CD8-positive, alpha-beta memory T cell (primary cell): ENCODE measurements at places on chromosomes 3 and 15.
A peak's percentile ranks its signal among the peaks of the same experiment; 100 is the strongest.

GRCh38 chr3:195208183-195208582 lies 62.8 kb downstream of the XXYLT1 start:
- no peak for DNase-seq

DNA sequence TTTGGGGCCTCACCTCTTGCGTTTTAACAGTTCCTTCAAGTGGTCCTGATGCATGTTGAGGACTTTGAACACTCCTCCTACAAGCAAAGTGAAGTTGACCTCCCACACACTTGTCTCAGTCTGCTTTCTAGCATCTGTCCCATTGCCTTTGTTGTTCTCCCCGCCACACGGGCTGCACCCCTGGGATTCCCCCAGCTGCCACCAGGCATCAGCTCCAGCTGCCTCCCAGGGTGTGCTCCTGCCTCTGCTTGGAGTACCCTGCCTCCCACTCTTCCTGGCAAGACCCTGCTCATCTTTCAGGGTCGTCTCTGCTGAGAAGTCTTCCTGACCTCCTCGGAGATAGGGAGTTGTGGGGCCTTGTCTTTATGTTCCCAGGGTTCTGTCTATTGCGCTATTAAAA lies 52.2 kb downstream of the IGF1R start:
- no peak for DNase-seq

DNA sequence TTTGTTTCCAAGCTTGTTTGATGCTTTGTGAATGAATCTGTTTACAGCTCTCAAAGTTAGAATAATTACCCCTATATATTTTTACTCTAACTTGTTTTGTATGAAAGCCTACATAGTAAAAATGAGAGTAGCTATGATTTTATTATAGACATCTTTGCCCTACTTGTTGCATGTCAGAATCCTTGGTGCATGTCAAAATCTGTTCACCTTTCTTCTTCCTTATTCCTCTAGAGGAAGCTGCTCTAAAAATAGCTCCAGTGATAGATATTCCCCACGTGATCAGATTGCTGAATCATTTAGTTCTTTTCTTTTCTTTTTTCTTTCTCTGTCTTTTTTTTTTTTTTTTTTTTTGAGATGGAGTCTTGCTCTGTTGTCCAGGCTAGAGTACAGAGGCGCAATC lies 39.8 kb downstream of the LRRC49 start:
- no peak for DNase-seq

- DNase-seq: no peak
Observed at GRCh38 chr3:56858331-56858730, 56.6 kb upstream of the ARHGEF3 start.

- no peak for DNase-seq
Observed at GRCh38 chr15:50945725-50946124, 37.2 kb downstream of the AP4E1 start.

DNA sequence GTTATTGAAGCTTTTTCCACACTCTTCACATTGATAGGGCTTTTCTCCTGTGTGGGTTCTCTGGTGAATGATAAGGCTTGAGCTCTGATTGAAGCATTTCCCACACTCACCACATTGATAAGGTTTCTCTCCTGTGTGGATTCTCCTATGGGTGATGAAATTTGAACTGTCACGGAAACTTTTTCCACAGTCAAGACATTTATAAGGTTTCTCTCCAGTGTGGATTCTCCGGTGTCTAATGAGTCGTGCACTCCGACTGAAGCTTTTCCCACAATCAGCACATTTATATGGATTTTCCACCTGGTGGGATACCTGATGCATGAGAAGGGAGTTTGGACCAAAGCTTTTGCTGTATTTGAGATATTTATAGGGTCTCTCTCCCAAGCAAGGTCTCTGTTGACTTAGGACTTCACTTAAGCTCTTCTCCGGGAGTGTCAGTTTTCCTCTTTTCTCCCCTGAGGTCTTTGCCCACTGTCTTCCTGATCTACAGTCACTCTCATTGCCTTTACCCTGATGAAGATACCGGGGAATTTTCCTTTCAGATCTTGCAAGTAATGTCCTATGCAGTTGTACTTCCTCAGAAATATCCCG lies 9.4 kb downstream of the ZSCAN29 start:
- DNase-seq: no peak

DNA sequence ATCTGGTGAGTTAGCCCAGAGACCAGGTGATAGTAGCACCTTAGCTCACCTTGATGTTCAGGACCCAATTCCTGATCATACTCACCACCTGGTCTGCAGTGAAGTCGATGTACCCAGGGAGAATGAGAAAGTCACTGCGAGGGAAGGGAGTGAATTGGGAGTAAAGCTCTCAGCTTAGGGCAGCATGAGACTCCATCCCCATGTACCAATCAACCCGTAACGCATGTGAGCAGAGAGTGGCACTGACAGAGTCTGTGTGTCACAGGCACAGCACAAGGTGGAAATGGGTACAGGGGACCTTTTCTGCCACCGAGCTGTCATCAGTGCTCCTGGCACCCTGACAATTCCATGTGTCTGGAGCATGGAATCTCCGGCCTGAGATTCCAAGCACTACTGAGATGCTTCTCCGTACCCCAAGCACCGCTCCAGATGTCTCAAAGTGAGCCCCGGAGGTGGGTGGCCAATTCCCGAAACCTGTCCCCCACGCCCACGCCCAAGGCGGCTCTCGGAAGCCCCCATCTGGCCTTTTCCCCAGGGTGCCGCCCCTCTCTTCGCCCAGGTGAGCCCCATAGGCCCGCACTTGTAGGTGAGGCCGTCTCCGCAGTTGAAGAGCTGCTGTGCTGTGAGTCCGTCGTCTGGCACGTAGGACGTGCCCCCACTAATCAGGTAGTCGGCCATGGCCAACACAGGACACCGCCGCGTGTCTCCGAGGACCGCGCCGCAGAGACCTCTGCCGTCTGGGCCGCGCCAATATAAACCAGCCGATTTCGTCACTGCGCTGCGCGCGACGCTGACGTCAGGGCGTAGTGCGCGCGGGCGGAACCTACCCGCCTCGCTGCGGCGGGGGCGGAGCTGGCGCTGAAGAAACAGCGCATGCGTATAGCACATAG lies at the start of gene IMPDH2:
TSS of gene IMPDH2 (minus strand) at position 726 of the 890 bp plus-strand sequence. CDS start at position 678, 48 bp downstream.
- peak; percentile 88 for DNase-seq

GRCh38 chr15:31130576-31131237 lies 29.2 kb upstream of the TRPM1 start:
- no peak for DNase-seq

GRCh38 chr3:115845986-115846385 lies 222.7 kb downstream of the GAP43 start:
- DNase-seq: no peak

DNA sequence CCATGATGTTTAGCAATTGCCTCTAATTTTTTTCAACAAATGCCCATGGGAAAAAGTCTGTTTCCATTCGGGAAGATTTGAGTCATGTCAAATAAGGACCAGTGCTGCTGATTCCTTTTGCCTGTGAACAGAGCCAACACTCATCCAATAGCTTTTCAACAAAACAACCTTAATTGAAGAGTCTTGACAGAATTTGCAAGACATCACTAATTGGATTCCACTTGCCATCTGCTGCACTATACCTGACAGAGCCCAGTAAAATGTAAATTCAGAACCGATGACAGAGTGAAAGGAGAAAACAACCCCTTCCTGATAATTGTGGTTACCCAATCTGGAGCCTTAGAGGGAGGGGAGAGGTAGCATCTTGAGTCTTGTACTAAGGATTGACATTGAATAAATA lies 426.7 kb downstream of the AGBL1 start:
- no peak for DNase-seq

DNA sequence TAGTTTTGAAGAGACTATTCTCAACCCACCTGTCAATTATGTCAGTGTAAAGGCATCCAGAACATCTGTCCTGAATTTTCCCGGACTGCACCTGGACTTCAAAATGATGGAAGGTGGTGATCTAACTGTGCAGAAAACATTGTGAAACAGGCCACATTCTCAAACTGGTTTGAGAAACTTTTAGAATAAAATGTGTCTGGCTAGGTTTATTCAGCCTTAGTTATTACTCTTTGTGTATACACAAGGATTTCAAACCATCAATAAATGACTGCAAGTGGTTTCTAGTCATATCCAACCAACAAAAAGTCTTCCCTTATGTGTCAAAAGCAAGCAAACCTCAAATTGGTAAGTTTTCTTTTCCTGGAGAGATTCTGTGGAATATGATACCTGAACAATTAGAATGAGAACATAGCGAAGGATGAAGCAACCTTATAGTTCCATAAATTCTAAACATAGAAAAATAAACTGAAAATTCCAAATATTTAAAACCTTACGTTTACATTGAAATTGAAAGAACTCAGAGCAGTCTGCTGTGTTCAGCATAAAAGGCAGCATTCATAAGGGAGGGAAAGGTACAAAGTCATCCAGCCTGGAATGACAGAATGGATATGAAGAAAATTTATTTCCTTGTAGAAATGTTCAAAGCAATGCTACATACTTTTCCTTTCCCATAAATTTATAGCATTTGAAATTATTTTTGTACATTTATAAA lies 306.6 kb upstream of the TGFBR2 start:
- no peak for DNase-seq

DNA sequence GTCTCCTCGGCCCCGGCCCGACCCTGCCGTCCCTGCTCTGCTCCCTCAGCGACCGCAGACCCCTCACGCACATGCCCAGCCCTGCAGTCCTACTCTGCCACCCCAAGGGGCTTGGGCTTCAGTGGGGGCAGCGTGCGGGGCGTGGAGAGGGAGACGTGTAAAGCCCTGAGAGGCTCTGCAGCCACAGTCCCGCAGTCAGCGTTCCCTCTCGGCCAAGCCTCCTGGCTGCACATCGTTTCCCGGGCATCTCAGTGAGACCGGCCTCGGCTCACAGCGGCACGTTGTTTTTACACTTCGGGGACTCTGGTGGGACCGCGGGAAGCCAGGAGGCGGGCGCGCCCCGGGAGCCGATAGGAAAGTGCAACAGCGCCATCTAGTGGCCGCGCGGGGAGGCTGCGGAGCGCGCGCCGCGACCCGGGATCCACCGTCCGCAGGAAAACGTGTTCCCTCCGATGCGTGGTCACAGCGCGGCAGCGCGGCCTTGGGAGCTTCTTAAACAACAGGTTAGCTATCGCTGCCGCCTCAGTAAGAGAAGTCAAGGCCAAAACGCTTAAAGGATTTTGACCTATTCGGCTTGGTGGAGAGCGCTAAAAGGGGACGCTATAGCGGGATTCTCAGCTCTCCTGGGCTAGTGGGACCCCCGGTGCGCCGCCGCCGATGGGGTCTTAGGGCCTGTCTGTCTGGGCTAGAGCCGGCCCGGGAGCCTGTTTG lies 226.8 kb upstream of the IGF1R start:
- DNase-seq: peak; percentile 44
